ENCODE measurements at places on chromosomes 7 and 10.

- DNase-seq = no peak
Measured at GRCh38 chr7:149820622-149821190, 17.5 kb upstream of the ZNF862 start.

DNA sequence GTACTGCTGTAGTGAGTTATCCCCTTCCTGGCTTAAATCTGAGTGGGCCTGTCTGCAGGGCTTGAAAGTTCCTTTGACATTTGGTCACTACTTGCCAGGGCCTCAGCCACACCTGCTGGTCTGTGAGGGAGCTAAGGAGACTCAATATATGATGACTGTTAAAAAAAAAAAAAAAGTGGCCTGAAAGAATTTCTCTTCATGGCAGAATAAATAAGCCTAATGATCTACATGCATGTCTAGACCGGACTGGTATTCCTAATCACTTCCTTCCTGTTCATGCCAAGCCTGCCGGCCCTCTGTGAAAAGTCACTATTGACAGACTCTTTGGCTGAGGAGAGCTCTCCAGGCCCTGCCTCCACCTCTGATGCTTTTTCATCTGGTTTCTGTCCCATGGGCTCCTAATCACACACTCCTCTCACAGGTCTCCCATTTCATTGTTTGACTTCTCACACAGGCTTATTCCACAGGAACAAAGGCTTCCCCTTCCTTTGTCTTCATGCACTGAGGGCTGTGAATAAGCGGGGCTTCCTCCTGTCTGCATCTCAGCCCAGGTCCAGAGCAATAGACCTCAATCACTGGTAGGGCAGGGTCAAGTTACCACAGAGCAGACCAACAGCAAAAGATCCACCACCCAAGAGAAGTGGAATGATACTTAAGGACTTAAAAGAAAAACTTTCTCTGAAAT is 99.1 kb upstream of the SEC61G start:
- DNase-seq = no peak

DNA sequence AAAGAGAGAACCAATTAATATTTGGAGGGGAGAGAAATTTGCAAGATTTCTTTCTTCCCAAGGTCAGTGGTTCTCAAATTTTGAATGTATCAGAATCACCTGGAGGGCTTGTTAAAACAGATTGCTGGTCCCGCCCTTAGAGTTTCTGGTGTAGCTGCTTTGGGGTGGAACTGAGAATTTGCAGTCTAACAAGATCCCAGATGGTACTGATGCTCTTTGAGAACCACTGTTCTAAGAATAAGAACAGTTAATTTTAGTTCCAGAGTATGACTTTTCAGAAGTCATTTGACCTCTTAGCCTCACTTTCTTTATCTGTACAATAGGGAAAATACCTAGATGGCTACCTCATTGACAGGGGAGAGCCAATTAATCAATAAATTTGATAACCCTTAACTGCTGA is 161.6 kb downstream of the PRKG1 start:
- DNase-seq = no peak

GRCh38 chr7:123871998-123872867 is 27.3 kb downstream of the HYAL4 start:
- DNase-seq = peak; percentile 6

DNA sequence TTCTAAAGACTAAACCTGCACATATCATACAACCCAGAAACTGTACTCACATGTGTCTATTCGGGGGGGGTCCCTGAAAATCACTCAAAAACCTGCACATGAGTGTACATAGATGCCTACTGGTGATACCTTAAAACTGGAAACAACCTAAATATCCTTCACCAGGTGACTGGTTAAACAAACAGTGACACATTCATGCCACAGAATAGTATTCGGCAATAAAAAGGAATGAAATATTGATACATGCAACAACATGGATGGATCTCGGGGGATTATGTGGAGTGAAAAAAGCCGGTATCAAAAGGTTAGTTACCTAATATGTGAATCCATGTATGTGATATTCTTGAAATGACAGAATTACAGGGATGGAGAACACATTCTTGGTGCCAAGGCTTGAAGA is 32.1 kb upstream of the EGFR start:
- no peak for DNase-seq

DNA sequence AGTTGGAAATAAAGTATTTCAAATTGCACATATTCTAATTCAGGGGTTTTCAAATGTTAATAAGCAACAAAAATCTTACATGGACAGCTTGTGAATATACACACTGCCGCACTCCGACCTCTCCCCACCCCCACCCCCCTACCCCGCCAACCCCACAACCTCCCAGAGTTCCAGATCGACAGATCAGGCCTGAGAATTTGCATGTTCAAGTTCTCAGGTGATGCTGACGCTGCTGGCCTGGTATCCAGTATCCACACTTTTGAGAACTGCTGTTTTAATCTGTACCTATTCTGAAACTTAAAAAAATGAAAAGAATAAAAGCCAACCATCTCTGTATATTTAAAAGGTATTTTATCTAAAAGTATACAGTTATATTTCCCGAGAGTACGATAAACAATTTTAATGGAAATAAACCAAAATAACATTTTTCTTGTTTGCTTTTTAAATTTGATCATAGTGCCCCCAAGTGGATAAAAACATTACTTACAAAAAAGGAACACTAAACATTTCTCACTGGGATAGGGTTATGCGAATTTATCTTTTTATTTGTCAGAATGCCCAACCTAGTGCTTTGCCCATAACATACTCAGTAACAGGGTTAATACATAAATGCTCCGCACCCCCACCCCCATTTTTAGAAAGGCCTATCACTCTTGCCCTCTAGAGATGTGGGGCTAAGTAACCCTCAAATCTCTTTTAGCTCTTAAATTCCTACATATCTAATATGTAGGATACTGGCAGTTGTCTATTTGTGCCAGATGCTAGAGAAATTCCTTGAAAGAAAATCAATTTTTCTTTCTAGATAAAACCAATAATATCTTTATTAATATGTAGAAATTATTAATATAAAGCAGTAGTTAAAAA is 166.3 kb downstream of the RNF133 start:
- DNase-seq = no peak

GRCh38 chr7:86951895-86952294 is 107.6 kb downstream of the ELAPOR2 start:
- DNase-seq = no peak

DNA sequence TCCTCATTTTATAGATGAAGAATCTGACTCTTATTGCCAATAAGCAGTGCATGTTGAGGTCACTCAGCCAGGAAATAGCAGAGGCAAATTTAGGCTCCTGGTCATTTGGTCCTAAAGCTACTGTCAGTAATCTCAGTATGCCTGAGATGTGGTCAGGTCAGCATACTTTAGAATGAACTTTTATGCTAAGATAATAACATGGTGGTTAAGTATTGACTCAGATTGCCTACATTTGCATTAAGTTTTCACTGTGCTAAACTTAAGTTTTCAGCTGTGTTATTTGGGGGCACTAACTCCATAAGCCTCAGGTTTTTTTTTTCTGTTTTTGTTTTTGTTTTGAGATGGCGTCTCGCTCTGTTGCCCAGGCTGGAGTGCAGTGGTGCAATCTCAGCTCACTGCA is 35.9 kb upstream of the CCSER2 start:
- DNase-seq = no peak

DNA sequence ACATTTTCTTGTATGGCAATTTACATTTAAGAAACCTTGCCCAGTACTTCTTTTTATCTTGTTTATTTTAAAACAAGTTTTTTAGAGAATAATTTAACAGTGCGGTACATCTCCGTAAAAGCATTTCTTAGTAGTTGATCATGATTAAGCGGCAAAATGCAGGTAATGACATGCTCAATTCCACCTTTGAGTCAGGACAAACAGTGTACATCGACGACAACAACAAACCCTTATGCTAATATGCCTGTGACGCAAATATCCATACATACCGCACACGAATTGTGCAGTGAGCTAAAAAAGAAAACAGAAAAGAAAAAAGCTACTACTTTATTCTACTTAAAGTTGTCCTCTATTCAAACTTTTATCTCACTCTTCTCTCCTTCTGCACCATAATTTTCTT is 1.9 kb downstream of the MAGI2 start:
- DNase-seq = no peak

- no peak for DNase-seq
Measured at GRCh38 chr7:87187120-87187519, 32.4 kb downstream of the TMEM243 start.

- DNase-seq = no peak
Measured at GRCh38 chr10:60810437-60811182, 32.3 kb downstream of the CDK1 start.

GRCh38 chr10:3451516-3452172 is 279.1 kb upstream of the PITRM1 start:
- no peak for DNase-seq

DNA sequence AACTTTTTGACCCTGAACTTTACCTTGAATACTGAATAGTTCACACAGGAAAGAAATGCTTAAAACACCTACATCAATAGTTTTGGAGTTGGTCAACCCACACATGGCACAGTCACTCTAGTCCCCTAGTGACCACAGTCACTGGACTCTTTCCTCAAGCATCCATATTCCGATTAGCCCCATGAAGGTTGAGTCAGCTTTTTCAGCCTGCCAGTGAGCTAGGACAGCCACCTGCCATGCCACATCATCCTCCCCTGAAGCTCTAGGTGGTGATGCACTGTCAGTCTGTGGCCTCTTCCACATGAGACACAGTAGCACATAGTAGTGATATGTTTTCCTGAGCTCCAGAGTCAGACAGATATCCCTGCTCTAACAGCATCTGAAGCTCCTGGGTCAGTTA is 537.2 kb downstream of the XPNPEP1 start:
- no peak for DNase-seq

DNA sequence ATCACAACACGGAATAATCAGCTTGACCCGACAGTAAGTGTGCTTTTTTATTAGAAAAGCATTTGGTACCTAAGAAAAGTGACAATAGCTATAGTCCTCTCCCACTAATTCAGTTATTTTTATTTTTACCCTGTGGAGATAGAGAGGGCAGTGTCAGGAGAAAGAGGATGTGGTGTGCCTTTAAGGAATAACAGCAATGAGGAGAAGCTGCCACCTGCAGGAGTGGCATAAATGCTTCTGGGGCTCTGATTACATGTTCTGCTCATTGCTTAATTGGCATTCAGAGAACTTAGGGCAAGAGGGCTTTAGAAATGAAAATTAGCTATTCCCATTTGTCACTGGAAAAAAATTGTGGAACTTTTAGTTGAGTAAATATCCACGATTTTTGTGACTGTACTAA is 60.1 kb downstream of the DENND11 start:
- DNase-seq = no peak

GRCh38 chr7:46742601-46743000 is 821.5 kb upstream of the IGFBP3 start:
- no peak for DNase-seq

DNA sequence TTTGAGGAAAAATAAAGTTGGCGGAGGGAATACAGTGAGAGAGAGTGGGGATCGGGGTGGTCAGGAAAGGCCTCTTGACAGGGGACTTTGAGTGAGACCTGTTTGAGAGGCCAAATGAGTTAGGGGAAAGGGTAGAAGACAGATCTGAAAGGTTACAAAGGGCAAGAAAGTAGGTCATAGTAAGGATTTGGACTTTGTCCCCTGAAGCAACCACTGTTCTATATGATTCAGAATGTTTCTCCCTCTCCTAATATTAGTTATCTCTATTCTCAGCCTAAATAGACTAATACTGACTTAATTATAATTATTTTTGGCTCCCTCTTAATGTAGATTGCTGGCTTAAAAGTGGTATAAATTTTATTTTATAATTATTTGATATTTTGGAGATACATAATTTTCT is 88.0 kb downstream of the CTNNA3 start:
- DNase-seq = no peak

DNA sequence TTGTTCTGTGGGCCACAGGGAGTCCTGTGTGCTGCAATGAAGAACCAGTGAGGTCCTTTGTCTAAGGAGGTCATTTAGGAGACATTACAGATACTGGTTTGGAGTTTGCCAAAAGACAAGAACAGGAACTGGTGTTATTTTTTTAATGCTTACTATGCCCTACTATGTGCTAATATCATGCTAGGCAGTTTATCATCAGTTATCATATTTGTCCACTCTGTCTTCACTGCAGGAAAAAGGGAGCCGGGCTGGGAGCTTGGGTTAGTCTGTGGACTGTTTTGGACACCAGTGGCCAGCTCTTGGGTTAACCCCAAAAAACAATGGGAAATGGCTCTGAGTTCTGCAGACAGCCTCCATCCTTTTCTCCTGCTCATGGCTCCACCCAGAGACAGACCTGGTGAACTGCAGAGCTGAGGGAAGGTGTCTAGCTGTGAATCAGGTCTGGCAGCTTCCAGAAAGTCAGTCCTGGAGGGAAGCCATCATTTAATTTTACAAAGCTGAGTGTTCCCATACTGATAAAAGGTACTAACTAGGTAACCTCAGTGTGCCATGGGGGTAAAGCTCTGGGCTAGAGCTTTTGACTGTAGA is 101.2 kb upstream of the ZNF746 start:
- no peak for DNase-seq

GRCh38 chr7:129801882-129802281 is 150.9 kb downstream of the UBE2H start:
- no peak for DNase-seq

GRCh38 chr7:111092406-111093236 is 1.7 kb downstream of the LRRN3 start:
- DNase-seq = no peak

DNA sequence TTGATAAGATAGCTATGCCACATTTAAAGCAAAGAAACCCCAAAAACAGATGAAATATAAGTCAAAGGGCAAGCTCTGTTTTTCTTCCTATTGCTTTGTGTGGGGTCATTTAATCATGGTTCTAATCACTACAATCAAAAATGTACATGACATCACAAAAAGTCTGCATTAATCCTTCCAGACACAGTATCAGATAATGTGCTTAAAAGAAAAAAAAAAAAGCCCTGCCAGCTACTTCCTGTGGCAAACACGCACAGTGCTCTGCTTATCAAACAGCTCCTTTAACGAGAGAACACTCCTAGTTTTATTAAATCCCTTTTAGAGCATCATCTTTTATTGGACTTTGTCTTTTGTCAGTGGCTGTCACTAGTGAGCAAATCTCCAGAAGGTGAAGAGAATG is 1005.8 kb downstream of the GATA3 start:
- peak; percentile 9 for DNase-seq

- no peak for DNase-seq
Measured at GRCh38 chr10:110103921-110104461, 96.2 kb downstream of the ADD3 start.

DNA sequence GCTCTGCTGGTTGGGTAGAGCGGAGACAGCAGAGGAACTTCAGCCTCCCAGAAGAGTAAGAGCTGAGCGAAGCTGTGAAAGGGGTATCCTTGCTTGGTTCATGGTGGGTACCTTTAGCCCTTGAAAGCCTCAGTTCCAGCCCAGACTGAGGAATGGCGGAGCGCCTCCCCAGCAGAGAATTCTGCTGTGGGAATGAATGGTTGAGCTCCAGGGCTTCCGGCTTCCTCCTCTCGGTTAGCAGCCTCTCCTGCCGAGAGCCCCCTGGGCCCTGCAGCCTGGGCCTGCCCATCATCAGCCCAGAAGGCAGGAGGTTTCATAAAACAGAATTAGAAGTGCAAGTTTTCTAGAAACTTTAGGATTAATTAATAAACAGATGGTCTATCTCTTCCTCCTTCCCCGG is 79.9 kb upstream of the ANLN start:
- DNase-seq = no peak

DNA sequence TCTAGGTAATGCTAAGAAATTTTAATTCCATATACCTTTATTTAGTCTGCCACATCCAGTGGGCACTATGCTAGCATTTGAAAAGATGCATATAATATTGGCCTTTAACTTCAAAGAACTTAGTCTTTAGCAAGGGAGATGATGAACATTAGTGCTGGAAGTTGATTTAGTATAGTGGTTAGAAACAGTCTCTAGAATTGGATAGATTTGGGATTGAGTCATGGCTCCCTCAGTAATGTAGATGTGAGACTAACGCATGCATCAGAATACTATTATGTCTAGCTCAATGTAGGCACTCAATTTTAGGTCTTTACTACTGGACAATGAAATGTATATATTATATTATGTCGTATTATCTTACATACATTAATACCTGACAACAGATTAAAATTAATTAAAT is 5.8 kb downstream of the DKK1 start:
- no peak for DNase-seq
